ENCODE measurements at places on chromosomes 6 and 20.

GRCh38 chr6:119310486-119311036 lies 39.0 kb downstream of the MAN1A1 start:
- DNase-seq = no peak

DNA sequence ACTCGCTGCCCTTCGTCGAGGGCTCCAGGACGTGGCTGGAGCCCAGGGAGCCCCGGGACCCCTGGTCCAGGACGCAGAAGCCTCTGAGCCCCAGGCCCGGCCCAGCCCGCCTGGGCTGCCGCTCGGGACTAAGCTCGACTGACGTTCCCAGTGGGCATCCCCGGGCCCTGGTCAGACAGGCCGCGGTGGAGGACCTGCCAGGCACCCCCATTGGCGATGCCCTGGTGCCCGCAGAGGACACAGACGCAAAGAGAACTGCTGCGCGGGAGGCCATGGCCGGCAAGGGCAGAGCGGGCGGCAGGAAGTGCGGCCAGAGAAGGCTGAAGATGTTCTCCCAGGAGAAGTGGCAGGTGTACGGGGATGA lies 28.9 kb downstream of the ZNF831 start:
- DNase-seq = no peak

DNA sequence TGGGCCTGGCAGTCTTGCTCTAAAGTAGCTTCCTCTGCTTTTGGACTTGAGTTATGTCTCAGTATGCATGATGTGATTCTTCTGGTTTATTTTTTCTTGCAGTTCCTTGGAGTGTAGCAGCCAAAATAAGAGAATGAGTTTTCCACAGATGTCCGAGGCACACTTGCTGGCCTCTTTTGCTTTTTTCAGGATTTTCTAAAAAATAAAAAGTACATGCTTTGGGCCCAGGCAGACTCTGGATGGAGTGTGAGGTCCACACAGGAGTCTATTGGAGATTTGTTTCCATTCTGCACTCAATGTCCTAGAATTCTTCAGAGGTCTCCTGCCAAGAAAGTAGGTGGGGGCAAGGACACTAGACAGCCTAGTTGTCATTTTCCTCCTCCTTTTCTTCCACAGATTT lies 477.6 kb downstream of the EPM2A start:
- DNase-seq = no peak

DNA sequence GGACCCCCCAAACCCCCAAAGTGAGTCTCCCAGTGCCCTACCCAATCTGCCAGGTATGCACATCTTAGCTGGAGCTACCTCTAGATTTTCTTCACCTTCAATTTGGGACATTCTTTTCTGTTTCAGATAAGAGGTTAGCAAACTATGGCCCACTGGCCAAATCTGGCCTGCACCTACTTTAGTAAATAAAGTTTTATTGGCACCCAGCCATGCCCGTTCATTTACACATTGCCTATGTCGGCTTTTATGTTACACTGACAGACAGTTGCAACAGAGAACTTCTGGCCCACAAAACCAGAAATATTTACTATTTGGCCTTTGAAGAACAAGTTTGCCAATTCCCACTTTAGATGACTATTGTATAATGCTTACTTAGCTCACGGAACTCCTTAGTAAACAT lies 55.9 kb upstream of the STX16 start:
- DNase-seq = no peak

Measured in activated T-cell treated with anti-CD3 and anti-CD28 coated beads, Interleukin-2, amount 50 U/mL, for 1 hour (primary cell).